RCC 7860 (cell line): ENCODE measurements at places on chromosomes 13 and 19.
A peak's percentile ranks its signal among the peaks of the same experiment; 100 is the strongest.

DNA sequence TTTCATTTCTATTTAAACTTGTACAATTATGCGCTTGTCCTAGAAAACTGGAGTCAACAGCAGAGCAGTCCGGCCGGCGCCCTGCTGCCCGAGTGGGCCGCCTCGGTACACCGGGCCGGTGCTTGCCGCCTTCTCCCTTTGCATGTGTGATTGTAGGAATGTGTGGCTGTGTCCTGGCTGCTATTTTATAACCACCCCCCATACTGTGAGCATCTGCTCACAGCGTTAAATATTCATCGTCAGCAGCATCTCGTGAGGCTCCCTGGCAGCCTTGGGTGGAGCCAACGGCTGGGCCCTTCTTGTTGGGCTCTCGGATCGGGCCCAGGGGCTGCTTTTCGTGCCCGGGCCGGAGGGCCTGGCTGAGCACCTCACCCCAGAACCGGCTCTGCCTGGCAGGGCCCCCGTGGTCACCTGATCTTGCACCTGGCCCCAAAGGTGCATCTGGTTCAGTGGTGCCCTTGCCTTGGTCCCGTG is 10.6 kb downstream of the PIAS4 start:
- no peak for DNase-seq

DNA sequence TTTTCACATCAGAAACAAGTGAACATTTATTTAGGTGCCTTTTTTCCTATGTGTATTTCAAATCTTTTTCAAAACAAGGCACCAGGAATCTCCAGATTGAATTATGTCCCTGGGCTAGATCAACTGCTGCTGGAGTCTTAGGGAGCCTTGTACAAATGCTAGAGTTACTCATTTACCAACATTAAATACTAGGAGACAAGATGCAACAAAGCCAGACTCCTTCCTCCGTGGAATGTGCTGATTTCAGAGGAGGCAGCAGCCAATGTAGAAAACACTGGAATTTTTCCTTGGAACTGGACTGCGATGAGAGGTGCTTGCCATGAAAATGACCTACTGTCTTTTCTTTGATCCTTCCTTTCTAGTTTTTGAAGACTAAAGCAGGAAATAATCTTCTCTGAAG is 1514.7 kb upstream of the MIR17HG start:
- DNase-seq = peak; percentile 35

- no peak for DNase-seq
Observed at GRCh38 chr13:50522506-50522905, 321.0 kb downstream of the DLEU7 start.

- DNase-seq = peak; percentile 75
Observed at GRCh38 chr19:17282488-17283125, 906 bp downstream of the ANKLE1 start.

GRCh38 chr13:74040200-74040599 is 94.0 kb downstream of the KLF12 start:
- peak; percentile 8 for DNase-seq

- DNase-seq = no peak
Observed at GRCh38 chr13:45042539-45042938, 53.2 kb downstream of the GPALPP1 start.

DNA sequence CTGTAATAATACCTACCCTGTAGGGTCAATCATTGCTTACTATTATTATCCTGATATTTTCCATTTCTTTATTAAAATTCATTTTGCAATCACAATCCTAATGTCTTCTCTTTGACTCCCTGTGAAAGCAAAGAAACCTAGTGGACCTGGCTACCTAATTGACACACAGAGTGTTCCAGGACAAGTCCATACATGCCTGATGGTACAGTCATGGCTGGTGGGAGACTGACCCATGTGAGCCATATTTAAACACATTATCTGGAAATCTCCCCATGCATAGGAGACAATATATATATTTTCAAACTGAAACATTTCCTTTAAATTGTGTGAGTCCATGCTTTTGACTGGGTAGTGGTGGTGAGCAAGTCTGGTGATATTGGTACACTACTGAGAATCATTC is 230.6 kb upstream of the DACH1 start:
- no peak for DNase-seq

GRCh38 chr19:883661-884211 is 9.3 kb downstream of the MED16 start:
- no peak for DNase-seq

GRCh38 chr13:99454518-99455183 is 46.6 kb upstream of the TM9SF2 start:
- DNase-seq = no peak

DNA sequence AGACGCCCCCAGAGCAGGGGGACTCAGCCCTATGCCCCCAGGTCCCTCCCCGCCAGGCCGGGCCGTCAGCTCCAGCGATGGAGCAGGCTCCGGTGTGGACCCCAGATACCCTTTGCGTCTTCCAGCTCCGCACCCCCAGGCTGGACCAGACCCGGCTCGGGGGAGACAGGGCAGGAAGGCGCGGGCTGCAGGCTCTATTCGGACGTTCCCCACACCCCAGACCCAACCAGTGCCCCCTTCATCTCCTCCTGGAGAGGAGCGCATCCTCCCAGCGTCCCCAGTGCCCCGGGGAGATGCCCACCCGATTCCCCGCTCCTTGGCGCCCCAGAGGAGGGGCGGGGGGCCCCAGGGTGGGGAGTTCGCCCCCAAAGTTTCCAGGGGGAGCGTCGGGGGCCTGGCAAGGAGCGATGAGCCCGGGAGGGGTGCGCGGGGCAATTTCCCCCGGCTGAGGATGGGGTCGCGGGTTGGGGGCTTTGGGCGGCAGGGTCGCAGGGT is 389 bp downstream of the LINGO3 start:
- no peak for DNase-seq

GRCh38 chr13:66716538-66716937 is 513.6 kb downstream of the PCDH9 start:
- no peak for DNase-seq

DNA sequence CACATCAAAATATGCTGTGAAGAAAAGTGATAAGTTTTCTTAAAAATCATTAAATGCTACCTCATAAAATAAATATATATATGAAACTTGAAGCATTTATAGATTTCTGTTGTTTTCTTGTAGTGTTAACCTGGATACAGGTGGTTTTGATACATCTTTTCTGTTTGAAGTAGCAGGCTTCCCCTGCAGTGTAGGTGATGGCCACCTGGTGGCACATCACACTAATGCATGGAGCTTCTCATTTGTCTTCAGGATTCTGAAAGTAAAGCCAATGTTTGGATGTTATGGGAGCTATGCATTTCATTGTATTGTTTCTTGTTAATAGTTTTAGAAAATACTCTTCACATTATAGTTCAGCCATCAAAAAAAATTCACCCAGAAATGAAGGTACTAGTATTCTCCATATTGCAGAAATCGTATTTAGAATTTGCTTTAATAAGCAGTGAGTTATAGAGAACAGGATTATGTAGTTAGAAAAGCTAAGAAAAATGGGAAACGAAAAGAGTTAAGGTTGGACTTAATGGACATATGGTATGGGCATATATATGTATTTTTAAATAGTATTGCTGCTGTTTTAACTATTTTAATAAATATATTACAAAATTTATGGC is 18.7 kb downstream of the GPR180 start:
- no peak for DNase-seq

DNA sequence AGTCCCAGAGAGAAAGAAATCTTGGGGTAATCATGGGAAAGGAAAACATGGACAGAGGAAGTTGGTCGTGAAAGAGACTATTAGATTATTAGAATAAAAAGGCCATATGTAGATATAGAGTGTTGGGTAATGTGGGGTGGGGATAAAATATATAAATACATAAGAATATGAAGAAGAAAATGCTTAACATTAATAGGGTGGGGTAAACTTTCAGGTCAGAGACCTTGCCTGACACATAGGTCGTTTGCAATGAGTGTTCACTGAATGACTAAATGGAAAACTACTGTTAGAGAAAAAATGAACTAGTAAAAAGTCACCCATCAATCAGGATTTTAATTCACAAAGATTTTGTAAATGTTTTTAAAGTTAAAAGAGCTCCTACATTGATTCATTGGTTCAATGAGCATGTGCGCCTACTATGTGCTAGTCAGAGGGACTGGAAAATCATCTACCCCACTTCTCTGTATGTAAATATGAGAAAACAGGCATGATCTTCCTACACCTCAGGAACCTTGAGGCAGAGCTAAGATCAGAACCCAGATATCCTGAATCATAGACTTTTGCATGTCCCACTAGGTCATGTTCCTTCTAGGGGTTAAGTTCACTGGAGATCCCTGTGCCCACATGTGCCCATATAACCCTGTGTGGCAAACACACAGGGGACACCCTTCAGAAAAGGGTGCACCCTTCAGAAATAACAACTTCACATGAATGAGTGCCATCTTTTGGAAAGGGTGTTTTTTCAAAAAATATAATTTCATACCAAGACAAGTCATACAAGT is 24.6 kb upstream of the KLF12 start:
- DNase-seq = no peak

DNA sequence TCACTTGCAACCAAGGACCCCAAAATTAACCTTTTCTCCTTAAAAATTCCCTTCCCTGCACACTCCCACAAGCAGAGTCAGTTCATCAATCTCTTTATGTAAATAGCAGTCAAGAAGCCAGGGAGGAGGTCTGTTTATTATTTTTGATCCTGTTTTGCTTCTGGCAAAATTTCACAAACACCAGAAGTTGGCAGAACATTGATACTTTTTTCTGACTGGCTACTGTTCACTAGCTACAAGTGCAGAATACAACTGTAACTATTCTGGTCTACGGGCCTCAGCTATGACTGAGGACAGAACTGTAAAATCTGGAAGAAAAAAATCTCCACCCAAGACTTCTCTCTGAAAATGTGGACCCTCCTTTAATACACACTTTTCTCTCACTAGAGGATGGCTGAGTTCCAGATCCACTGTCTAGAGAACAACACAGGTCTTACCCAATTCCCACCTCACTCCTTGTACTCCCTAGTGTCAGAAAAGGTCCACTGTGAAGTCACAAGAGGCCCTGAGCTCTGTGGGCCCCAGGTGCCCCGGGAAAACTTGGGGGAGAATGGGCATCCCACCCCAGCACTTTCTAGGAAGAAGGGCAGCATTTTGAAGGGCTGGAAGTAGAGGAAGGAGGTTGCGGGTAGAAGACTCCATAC is 14.5 kb downstream of the STARD13 start:
- no peak for DNase-seq

- DNase-seq = no peak
Observed at GRCh38 chr13:36696410-36697010, 22.7 kb downstream of the SERTM1 start.

- DNase-seq = no peak
Observed at GRCh38 chr13:113258321-113259054, 38.6 kb upstream of the LAMP1 start.

DNA sequence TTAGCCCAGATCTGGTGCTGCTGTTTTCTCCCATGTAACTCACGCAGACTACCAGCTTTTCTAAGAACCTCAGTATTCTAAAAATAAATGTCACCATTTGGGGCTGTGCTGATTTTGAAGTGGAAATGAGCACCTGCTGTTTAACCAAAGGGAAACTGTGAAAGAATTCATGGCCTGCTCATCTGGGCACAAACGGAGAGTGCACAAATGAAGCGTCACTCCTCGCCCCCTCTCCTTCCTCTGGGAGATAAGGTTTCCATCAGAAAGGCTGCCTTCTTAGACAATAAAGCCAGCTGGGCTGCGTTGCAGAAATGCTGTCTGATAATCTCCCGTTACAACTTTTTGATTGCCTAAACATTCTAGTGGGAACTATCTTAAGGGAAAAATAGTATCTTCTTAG is 73.7 kb upstream of the SLC15A1 start:
- no peak for DNase-seq

GRCh38 chr13:61383111-61383510 is 32.5 kb downstream of the PCDH20 start:
- no peak for DNase-seq

DNA sequence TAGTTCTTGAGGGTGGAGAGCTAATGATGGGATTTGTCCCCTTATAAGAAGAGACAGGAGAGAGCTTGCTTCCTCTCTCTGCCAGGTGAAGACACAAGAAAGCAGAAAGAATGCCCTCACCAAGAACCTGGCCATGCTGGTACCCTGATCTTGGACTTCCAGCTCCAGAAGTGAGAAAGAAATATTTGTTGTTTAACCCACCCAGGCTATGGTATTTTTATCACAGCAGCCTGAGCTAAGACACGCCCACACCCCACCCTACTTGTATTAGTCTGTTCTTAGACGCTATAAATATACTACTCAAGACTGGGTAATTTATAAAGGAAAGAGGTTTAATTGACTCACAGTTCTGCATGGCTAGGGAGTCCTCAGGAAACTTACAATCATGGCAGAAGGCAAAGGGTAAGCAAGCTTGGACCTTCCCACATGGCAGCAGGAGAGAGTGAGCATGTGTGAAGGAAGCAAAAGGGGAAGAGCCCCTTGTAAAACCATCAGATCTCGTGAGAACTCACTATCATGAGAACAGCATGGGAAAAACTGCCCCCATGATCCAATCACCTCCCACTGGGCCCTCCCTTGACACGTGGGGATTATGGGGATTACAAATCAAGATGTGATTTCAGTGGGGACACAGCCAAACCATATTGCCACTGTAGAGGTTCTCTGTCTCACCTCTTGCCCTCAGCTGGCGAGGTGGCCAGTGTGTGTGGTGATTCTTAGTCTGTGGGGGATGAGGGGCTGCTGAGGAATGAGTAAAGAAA is 57.4 kb upstream of the RCBTB2 start:
- DNase-seq = no peak

GRCh38 chr13:41774605-41775218 is 186.2 kb downstream of the VWA8 start:
- DNase-seq = no peak

- peak; percentile 11 for DNase-seq
Observed at GRCh38 chr19:45413497-45413896, 7.1 kb downstream of the POLR1G start.

- no peak for DNase-seq
Observed at GRCh38 chr13:62292714-62293480, 877.2 kb upstream of the PCDH20 start.

GRCh38 chr19:17171874-17172273 is 43.3 kb upstream of the USE1 start:
- no peak for DNase-seq

DNA sequence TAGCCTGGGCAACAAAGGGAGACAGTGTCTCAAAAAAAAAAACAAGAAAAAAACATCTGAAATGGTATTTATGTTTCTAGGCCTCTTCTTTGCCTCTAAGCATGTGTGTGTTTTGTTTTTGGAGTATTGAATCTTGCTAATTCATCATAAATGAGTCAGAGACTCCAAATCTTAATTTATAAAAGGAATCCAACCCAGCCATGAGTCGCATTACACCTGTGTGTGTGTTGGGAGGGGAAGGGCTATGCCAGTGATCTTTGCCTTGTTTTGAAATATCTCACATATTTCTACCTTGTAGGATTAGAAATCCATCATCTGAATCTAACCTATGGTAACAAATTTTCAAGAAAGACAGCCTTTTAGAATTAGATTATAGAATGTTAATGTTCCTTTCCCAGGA is 4.0 kb downstream of the ZNF331 start:
- DNase-seq = no peak

DNA sequence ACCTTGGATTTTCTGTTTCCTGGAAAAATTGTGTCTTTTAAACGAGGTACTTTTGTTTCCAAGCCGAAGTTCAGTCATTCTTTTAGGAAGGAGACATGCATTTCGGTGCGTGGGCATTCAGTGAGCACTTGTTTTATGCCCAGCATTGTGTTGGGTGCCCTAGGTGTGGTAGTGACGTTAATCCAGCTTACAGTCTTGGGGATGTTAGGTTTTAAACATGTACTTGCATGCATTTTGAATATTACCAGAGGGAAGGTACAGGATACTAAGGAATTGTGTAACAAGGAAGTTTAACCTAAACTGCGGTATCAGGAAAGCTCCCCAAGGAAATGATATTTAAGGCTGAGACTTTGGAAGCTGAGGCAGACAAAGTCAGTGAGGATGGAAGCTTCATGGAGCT is 66.3 kb downstream of the ARHGAP35 start:
- no peak for DNase-seq

- DNase-seq = no peak
Observed at GRCh38 chr19:17772172-17772571, 20.9 kb downstream of the FCHO1 start.
